Lung (tissue), 17 donors: ENCODE measurements at places on chromosomes 13 and 19. TPM values are rescaled to one million over a fixed set of nuclear protein-coding genes. Genes with fewer than 3 reads are reported as not detected.
A peak's percentile ranks its signal among the peaks of the same experiment; 100 is the strongest.

- no peaks in the 10 kb centered on the region for H3K4me1 ChIP-seq
- H3K4me3 ChIP-seq: no peak overlapping the region
- no peak overlapping the region for H3K27ac ChIP-seq
- DNase-seq: no peak
Measured at GRCh38 chr13:45704854-45705695, 3.0 kb downstream of the CBY2 start.

DNA sequence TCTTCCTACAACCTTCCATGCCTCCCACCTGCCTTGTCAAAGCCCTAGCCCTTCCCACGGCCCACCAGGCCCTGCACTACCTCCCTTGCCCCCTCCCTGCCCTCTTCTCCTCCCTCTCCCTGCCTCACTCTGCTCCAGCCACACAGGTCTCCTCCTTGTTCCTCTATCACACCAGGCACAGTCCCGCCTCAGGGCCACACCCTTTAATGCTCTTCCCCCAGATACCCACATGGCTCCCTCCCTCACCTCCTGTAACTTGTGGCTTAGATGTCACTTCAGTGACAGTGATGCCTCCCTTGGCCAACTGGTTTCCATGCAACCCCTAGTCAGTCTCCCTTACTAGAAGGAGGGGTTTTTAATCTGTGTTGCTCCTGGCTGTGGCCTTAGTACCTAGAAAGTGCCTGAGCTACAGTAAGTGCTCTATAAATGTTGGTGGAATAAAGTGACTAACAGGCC, 1.3 kb downstream of the SIRT6 start:
- H3K4me1 ChIP-seq: peaks cover 3% of the 10 kb centered on the region
- no peak overlapping the region for H3K4me3 ChIP-seq
- peaks cover 8% of the 10 kb centered on the region for H3K27me3 ChIP-seq

DNA sequence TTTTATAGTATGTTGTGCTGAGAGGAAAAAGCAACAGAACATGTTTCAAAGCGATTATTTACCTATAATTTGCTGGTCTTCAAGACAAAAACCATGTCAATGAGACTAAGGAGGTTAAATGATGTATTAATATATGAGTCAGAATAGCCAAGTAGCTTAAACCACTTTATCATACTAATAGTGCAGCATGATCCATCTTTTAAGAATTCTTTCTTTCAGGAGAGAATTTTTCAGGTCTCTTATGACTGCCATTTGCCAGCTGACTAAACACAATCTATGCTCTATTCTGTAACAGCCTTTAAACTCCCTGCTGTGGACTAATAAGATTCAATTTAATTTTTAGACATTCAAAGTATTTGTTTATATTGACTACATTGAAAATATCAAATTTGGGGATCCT, 93.7 kb downstream of the TRPC4 start:
- H3K4me3 ChIP-seq: no peak overlapping the region
- no peak overlapping the region for H3K27ac ChIP-seq
- no peaks in the 10 kb centered on the region for H3K27me3 ChIP-seq
- DNase-seq: no peak
- no peaks in the 10 kb centered on the region for H3K36me3 ChIP-seq

GRCh38 chr19:35742121-35742724, at the start of gene IGFLR1:
Gene IGFLR1, minus strand, starts transcription at chr19:35742452. Its CDS starts 1,272 bp downstream, at chr19:35741180.
- DNase-seq: no peak
- H3K27ac ChIP-seq: peak within 1 kb of the TSS; percentile 69
- no peak within 1 kb of the TSS for H3K4me3 ChIP-seq
- H3K27me3 ChIP-seq: no peaks in the 10 kb centered on the region

DNA sequence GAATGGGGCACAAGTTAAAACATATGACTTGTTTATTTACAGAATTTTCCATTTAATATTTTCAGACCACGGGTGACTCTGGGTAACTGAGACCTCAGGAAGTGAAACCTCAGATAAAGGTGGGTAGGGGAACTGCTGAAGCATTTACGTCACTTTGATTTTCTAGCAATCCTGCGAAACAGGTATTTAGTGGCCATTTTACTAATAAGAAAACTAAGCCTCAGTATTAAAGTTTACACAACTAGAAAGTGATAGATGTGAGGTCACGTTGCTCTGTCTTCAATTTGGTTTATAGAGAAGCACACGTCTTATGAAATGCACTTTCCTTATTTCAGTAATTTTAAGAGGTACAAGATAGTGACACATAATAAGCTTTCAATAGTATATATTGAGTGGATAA, 402.8 kb downstream of the FGF9 start:
- no peak for DNase-seq
- H3K27ac ChIP-seq: no peak overlapping the region
- no peaks in the 10 kb centered on the region for H3K4me1 ChIP-seq
- H3K4me3 ChIP-seq: no peak overlapping the region
- no peaks in the 10 kb centered on the region for H3K36me3 ChIP-seq

- H3K27ac ChIP-seq: no peak overlapping the region
- H3K4me1 ChIP-seq: no peaks in the 10 kb centered on the region
- H3K36me3 ChIP-seq: peaks cover 6% of the 10 kb centered on the region
- H3K4me3 ChIP-seq: no peak overlapping the region
- DNase-seq: no peak
Measured at GRCh38 chr19:32891609-32892008, 22.0 kb upstream of the SLC7A9 start.

DNA sequence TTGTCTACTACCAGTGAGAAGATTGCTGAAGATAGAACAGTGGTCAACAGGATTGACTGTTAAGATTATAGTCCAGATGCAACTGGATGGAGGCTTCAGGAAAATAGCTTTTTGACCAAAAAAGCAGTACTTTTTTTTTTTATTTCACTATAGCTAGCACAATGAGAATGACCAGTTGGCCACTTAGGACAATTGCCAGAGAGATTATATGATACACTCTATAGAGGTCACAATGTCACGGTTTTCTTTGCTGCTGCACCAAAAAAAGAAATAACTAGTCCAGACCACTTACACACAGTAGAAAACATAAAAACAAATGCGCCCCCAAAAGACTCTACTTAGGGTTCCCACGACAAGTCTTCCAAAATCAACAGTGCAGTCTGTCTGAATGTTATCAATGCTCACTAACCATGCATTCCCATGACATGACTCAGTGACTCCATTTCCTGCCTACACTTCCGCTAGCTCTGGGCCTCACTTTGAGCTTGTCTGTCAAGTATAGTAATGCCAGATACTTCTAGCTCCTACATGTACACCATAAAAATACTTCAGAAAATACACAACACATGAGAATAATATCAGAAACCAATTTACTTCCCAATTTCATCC, 209.1 kb upstream of the STARD13 start:
- H3K4me3 ChIP-seq: no peak overlapping the region
- no peaks in the 10 kb centered on the region for H3K27me3 ChIP-seq
- H3K36me3 ChIP-seq: no peaks in the 10 kb centered on the region

- H3K27me3 ChIP-seq: peaks cover 20% of the 10 kb centered on the region
- no peaks in the 10 kb centered on the region for H3K36me3 ChIP-seq
- no peak for DNase-seq
- H3K27ac ChIP-seq: no peak overlapping the region
Measured at GRCh38 chr13:113860665-113861432, 3.0 kb downstream of the GAS6 start.

DNA sequence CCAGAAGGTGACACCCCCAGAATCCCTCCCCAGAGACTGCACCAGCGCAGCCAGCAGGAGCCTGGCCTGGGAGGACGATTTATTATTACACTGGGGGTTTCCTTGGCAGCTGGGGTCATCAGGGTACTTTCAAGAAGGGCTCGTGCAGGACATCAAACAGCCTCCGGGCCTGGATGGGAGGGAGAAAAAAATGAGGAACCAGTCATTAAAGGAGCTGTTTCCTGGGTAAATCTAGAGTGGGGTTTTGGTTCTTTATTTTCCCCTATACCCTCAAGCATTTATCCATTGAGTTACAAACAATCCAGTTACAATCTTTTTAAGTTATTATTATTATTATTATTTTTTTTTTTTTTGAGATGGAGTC, 3.1 kb downstream of the POLR1G start:
- no peak overlapping the region for H3K27ac ChIP-seq
- no peaks in the 10 kb centered on the region for H3K36me3 ChIP-seq
- peaks cover 7% of the 10 kb centered on the region for H3K27me3 ChIP-seq
- no peak for DNase-seq

DNA sequence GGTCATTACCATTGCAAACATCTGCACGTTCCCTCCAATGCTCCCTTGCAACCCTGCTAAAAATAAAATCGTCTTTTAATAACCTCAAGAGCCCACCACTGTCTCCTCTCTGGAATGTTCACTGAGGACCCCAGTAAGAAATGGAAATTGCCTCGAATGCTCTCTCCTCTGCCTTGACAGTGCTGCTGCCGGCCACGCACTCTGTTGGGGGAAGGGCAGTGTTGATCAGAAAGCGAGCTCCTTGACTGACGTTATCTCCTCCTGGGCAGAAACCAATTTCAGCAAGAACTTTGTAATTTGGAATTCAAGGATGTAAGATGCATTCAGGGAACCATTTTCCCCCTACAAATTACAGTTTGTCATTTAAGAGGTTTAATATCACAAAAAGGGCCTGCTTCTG, 718.5 kb downstream of the UQCRFS1 start:
- H3K4me1 ChIP-seq: no peaks in the 10 kb centered on the region
- no peaks in the 10 kb centered on the region for H3K36me3 ChIP-seq
- no peak overlapping the region for H3K27ac ChIP-seq
- no peak overlapping the region for H3K4me3 ChIP-seq
- no peaks in the 10 kb centered on the region for H3K27me3 ChIP-seq

DNA sequence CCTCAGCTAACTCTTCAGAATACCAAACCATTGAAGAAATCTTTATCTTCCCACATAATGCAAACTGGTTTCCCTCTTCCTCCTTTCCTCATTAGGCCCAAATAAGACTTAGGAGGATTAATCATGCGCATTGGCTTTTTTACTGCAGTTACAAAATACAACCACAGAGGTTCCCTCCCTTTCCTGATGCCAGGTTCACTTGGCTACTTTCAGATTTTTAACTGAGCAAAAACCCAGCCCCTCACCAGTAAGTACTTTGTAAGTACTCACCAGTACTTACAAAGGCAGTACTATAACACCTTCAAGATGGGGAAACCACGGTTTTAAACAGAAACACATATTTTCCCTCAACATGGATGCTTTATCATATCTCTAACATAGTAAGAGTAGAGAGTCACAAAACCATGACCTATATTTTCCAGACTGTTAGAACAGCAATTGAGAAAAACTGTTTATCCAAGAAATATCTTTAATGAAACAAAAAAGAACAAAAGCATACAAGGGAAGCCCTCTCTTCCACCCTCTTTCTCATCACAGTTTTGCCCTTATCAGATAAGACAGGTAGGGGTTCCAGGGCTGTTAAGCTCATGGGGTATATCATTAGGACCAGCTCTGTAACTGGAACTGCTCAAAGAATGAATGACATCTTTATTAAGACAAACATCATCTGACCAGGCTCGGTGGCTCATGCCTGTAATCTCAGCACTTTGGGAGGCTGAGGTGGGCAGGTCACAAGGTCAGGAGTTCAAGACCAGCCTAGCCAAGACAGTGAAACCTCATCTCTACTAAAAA, 12.7 kb downstream of the FOXO1 start:
- peaks cover 5% of the 10 kb centered on the region for H3K4me1 ChIP-seq
- no peaks in the 10 kb centered on the region for H3K36me3 ChIP-seq
- DNase-seq: no peak
- no peak overlapping the region for H3K4me3 ChIP-seq
- H3K27me3 ChIP-seq: no peaks in the 10 kb centered on the region

- DNase-seq: no peak
- H3K27ac ChIP-seq: no peak overlapping the region
- peaks cover 51% of the 10 kb centered on the region for H3K4me1 ChIP-seq
Measured at GRCh38 chr13:44104969-44105368, 225.3 kb downstream of the LACC1 start.

GRCh38 chr13:112457485-112457884, 81.3 kb downstream of the SPACA7 start:
- no peaks in the 10 kb centered on the region for H3K36me3 ChIP-seq
- no peak overlapping the region for H3K27ac ChIP-seq
- no peaks in the 10 kb centered on the region for H3K4me1 ChIP-seq
- no peak overlapping the region for H3K4me3 ChIP-seq

- DNase-seq: no peak
- H3K27ac ChIP-seq: no peak overlapping the region
- peaks cover 14% of the 10 kb centered on the region for H3K27me3 ChIP-seq
- H3K4me3 ChIP-seq: no peak overlapping the region
- H3K36me3 ChIP-seq: no peaks in the 10 kb centered on the region
Measured at GRCh38 chr13:57638186-57638890, 6.8 kb downstream of the PCDH17 start.

GRCh38 chr19:30049226-30049625, 107.2 kb downstream of the URI1 start:
- peaks cover 6% of the 10 kb centered on the region for H3K4me1 ChIP-seq
- DNase-seq: no peak
- H3K27ac ChIP-seq: no peak overlapping the region
- H3K4me3 ChIP-seq: no peak overlapping the region

ZNF534 gene
- polyA plus RNA-seq: 0.08 TPM

FUT2 gene
- polyA plus RNA-seq: 6.5 TPM

SBK2 gene
- polyA plus RNA-seq: not detected

MCEMP1 gene
- polyA plus RNA-seq: 298 TPM

RGCC gene
- 275 TPM for polyA plus RNA-seq

OVOL3 gene
- polyA plus RNA-seq: not detected

TM9SF2 gene
- 54.4 TPM for polyA plus RNA-seq

ZNF221 gene
- polyA plus RNA-seq: 0.71 TPM

GNA15 gene
- 65.4 TPM for polyA plus RNA-seq
